Activated B cell treated with CpG ODN at 0.5 μM for 24 hours (primary cell): ENCODE measurements at places on chromosomes 2 and 18.
A peak's percentile ranks its signal among the peaks of the same experiment; 100 is the strongest.

DNA sequence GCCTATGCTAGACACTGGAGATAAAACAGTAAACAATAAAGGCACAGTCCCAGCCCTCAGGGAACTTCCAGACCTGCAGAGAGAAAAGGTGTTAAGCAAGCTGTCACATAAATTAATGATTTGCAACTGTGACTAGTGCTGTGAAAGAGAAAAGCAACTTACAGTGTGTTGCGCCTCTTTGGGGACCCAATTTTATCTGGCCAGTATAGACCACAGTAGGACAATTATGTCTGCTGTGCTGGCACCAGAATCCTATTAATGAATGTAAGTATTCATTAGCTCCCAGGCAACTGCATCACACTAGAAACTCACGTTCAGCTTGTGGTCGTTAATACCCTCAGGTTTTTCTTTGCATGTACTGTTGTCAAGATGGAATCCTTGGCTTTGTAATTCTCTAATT lies 55.3 kb upstream of the CHST9 start:
- DNase-seq, result no peak

DNA sequence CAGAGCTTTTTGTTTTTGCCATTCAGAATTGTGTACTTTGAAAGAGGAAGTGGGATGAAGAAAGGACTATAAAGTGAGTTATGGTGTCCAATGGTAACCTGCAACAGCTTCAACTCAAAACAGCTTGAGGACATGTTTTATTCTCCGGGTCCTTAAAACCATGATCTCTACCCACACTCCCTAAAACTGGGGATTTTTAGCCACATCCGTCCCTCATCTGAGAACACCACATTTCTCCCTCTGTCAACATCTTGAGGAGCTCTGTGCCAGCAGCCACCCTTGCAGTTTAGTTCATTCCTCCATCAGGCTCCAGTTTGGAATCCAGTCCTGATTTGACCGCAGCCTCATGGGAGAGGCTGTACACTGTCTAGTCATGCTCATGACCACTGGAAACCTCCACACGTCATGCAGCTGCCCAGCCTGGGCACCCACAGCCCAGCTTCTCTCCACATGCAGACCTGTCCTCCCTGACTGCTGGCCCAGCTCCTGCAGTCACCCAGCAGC lies 62.6 kb downstream of the C18orf63 start:
- no peak for DNase-seq

- DNase-seq, result no peak
Observed at GRCh38 chr2:128776461-128777195, 458.0 kb upstream of the HS6ST1 start.

DNA sequence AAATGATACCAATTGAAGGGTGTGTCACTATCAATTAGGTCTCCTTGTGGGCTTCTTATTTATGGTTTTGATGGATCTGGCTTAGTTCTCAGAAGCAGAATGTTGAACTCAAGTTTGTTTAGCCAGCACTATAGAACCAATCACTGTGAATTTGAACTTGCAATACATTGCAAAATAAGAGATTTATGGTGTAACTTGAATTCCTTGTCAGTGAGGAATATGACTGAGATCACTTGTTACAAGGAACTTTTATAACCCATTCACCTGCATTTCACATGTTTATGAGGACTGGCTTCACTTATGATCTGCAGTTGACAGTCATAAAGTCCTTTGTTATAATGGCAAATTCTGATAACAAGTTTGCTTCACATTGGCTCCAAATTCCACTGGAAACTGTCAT lies 9.8 kb downstream of the GATA6 start:
- DNase-seq, result no peak

- DNase-seq, result no peak
Observed at GRCh38 chr2:47043891-47044239, 111.2 kb downstream of the STPG4 start.

DNA sequence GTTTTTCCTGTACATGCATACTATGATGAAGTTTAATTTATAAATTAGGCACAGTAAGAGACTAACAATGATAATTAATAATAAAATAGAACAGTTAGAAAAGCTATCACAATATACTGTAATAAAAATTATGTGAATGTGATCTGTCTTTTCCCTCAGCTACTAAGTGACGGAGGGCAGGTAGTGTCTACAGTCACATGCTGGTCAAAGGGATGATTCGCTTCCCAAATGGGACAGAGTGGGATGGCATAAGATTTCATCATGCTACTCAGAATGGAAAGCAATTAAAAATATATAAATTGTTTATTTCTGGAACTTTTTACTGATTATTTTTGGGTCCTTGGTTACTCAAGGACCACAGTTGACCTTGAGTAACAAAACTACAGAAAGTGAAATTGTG lies 71.5 kb downstream of the DAW1 start:
- DNase-seq, result no peak

GRCh38 chr2:220936641-220937197 lies 635.4 kb downstream of the EPHA4 start:
- no peak for DNase-seq

GRCh38 chr2:120568975-120569268 lies 166.7 kb upstream of the GLI2 start:
- DNase-seq, result no peak

GRCh38 chr2:127594116-127594591 lies 51.8 kb upstream of the GPR17 start:
- peak; percentile 13 for DNase-seq

DNA sequence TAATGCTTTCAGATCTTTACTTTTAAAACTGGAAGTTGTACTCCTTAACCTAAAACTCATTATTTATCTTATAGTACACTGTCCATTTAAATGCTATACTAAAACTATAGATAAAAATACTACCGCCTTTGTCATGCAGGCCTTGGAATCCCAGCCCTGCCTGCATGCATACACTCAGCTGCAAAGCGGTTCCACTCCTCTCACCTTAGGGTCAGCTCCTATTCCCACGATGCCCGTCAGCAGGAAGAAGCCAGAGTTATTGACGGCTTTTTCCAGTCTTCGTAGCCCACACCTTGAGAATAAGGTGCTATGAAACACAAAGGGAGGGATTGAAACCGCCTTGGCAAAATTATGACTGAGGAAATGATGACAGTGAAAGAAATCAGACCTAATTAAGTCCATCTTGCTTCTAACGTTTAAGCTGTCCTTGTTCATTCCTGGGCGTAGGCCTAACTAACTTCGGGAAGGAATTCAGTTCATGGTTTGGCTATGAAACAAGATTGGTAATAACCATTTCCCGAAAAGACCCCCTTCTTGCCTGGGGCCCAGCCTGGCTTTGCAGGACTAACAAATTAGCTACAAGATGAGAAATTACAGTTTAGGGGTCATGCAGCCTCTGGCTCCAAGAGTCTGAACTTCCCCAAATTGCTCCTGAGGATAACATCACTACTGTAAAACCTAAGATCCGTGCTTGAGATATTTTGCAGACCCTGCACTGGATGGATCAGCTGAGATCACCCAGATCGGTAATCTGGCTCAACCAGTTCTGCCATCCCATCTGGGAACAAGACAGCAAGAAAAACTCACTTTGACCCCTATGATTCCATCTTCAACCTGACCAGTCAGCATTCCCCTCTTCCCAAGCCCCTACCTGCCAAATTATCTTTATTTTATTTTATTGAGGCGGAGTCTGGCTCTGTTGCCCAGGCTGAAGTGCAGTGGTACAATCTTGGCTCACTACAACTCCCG lies 17.1 kb downstream of the EPB41L5 start:
- DNase-seq, result no peak

GRCh38 chr2:96874198-96874831 lies 4.4 kb upstream of the SEMA4C start:
- peak; percentile 60 for DNase-seq

GRCh38 chr2:222298001-222298310 lies 842 bp downstream of the PAX3 start:
- DNase-seq, result no peak

DNA sequence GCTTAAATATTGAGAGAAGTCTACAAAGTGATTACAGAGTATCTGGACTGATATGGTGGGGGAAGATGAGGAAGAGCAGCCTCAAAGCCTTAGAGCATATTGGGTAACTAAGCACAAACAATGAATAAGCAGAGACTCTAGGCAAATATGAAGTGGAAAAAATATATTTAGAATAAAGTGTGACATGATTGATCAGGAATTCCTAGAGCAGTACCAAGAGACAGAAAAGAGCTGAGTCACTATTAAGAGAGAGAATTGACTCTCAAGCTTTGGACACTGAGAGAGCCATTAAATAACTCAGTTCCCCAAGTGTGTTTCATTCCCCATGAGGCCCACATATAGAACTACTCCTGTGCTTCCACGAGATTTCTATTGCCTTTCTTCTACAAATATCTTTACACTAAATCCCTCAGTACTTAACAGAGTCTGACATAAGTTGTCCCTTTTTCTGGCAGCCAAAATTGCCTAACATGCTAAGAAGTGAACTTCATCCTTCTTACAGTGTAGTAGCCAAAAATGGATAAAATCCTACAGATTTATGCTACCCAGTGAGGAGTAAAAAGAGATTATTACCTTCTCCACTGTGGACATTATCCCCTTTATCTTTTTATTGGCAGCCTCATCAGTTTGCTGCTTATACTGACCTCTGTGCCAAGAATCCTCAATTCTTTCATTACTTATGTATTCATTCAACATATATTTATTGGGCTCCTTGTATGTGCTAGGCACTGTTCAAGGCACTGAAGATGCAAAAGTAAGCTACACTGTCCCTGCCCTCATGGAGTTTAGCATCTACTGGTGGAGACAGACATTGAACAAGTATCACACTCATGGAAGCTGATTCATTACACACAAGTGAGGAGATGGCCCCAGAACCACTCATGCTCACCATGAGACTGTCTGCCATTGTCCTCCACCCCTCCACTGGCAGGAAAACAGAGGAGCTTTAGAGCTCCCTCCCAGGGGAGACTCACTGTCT lies 45.4 kb downstream of the SLC40A1 start:
- DNase-seq, result no peak

GRCh38 chr2:220959391-220959802 lies 612.7 kb downstream of the EPHA4 start:
- no peak for DNase-seq

GRCh38 chr2:144554492-144555210 lies 34.7 kb upstream of the ZEB2 start:
- no peak for DNase-seq

DNA sequence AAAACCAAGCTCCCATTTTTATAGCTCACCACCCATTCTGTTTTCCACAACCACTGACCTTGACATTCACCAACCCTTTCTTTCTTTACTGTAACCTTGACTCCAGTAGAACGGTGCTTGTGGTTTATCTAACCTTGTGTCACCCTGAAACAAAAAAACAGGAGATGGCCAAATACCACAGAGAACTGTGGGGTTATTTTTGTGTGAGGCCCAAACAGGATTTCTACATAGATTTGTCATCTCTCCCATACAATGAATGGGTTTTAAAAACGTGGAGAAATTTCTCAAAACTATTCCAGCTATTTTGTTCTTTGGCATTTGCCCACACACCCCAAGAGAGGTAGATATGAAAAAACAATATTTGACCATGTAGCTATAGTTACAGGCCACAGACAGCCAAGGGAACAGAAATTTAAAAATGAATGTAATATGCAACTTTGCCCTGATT lies 231.3 kb upstream of the TANK start:
- DNase-seq, result no peak

GRCh38 chr2:239550357-239550756 lies 149.5 kb upstream of the HDAC4 start:
- DNase-seq, result no peak

DNA sequence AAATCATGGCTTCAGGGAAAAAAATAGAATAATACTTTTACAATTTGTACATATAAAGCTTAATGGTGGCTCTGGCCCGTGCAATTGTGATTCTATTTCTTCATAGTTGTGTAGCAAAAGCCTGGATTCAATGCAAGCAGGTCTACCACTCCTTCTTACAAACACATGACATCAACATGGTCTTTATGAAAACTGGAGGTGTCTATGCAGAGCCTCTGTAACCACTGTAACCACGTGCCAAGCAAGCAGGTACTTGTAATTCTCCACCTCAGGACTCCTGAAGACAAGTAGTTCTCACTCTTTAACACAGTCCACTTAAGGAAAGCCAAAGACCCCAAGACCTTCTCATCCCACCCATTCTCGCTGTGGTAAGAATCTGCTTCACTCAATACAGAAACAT lies 62.6 kb downstream of the METTL4 start:
- no peak for DNase-seq

DNA sequence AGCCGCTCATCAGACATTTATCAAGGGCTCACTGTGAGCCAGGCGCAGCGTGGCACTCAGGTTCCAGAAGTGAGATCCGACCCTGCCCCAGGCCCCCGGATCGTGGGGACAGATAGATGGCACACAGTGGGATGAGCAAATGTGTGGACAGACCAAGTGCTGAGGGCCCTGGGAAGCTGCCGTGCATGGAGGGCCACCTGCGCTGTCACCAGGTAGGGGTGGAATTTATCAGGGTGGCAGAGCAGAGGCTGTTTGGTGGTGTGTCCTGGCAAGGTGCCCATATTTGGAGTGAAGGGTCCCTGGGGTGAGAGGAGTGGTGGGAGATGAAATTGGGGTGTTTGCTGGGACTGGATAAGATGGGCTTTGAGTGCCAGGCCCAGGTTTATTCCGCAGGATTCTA lies 92.8 kb upstream of the HS6ST1 start:
- DNase-seq, result no peak

DNA sequence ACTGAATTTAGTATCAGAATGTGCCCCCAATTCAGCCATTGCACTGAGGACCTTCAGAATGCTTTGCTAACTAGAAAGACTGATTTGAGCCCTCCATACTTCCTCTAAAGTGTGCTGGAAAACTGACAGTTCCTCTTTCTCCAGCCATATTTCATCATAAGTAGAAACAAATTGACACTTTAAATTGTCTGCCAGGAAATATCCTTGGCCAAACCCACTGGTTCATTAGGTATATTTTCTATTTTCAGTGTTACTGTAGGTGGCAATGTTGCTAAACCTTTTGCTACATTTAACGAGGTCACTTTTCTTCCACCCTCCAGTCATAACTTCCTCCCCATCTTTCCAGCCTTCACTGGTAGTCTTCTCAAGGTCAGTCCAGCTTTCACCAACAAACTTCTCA lies 21.5 kb downstream of the SP5 start:
- DNase-seq, result no peak

- DNase-seq, result no peak
Observed at GRCh38 chr2:53994818-53995808, 24.3 kb upstream of the PSME4 start.

- DNase-seq, result no peak
Observed at GRCh38 chr2:27356056-27356381, 545 bp downstream of the GTF3C2 start.

DNA sequence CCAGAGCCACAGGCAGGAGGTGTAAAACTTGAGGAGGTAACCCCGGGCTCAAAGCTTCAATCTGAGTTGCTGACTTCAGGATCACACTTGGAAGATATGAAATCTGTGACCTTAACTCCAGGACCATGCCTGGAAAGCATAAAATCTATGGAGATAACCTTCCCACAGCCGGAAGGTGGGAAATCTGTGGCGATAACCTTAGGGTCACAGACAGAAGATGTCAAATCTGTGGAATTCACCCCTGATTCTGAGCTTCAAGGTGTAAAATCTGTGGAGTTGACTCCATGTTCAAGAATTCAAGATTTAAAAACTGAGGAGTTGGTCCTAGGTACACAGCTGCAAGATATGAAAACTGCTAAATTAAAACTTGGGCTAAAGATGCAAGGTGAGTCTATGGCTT lies 11.6 kb upstream of the ZNF512 start:
- DNase-seq, result no peak
